ENCODE measurements at places on chromosomes 12 and 14.

DNA sequence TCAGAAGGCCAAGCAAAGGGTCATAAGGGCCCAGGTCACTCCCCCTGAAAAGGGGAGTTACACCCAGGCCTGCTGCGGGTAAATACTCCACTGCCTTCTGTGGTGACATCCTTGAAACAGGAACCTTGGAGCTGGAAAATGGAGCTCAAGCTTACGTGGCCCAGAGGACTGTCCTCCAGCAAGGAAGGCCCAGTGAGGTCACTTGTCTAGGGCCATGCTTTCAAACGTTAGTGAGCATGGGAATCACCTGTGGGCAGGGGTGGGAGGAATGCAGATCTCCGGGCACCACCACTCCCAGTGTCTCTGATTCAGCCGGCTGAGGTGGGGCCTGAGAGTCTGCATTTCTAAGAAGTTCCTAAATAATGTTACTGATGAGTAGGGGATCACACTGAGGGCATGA, 140.5 kb upstream of the CCND2 start:
- no peak for DNase-seq

GRCh38 chr12:45637706-45638105, 91.8 kb upstream of the ARID2 start:
- no peak for DNase-seq

- no peak for DNase-seq
These were observed 341.4 kb downstream of the ADAMTS20 start for GRCh38 chr12:43210485-43211192.

DNA sequence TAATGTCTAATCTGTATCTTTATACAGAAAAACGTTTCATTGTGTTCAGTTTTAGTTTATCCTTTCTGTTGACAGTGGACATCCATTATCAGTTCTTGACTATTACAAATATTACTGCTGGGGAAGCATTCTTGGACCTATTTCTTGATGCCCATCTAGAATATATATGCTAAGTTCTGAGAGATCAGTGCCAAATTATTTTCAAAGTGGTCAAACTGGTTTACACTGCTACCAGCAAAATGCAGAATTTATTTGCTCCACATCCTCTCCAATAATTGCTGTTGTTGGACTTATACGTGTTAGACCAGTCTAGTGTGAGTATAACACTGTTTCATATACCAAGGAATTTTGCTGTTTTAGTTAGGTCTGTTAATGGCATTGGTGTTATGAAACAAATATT, 85.5 kb upstream of the TRAF3 start:
- no peak for DNase-seq

DNA sequence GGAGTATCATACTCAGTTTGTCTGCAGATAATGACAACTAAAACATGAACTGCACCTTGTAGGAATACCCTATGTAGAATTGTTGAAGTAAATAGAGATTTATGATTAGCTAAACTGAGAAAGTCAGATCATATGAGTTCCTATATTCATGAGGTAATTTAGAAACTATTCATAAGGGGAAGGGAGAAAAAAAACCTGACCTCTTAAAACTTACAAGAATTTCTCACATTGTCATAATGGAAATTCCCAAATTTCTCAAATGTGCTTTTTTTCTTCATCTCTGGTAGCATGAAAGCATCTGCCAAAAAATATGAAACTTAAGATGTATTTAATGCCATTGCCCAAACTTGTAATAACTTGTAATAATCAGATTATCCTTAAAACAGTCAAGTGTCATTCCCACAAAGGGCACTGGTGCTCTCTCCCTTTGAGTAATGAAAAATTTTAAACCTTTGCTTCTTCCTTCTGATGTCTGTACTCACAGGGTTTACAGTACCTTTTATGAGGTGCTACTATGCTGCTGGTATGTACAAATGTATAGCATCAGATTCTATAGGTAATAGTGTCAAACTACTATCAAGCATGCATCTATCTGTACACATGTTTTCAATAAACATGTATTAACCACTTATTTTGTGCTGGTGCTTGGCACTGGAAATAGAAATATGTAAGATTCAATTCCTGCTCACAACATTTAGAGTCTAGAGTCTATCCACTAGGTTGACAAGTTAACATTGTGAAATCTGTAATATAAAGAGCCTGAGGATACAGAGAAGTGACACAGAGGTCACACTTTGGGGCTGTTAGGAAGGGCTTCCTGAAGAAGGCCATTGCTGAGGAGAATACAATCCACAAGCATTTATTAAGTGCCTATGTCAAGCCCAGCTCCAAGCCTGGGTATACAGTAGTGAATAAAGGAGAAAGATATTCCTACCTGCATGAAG, 17.4 kb upstream of the DRAM1 start:
- DNase-seq, result no peak

- DNase-seq, result no peak
These were observed 61.1 kb downstream of the WDR20 start for GRCh38 chr14:102200690-102201352.

DNA sequence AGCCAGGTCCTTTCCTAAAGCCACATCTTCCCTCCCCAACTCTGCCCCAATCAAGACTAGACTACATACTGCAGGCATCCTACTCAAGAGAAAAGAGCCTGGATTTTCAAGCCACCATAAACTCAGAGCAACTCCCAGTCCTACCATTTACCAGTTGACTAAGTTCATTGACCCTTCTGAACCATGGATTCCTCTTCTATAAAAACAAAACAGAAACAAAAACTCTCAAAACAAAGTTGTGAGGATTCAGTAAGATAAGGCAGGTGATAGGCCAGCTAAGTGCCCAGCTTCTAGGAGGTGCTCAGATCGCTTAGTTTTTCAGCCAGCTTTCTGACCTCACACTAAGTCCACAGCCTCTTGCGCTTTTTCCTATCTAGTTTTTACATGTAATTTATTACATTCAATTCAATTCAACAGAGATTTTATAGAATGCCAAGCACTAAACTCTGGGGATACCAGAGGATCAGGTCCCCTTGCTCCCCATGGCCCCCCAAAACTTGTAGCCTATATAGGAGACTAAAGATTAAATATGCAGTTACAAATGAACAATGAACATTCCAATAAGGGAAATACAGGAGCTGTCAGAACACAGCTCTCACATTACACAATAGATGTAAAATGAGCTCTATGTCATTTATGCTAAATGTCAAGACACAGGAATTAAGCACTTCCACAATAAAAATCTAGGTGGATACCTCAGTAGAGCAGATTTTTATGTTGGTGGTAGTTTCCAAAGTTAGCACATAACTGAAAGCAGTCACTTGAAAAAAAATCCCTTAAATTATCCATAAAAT, 104.5 kb upstream of the EGLN3 start:
- no peak for DNase-seq

GRCh38 chr12:107657133-107657532, 28.5 kb upstream of the PWP1 start:
- DNase-seq, result no peak

GRCh38 chr12:50542448-50542847, 37.7 kb downstream of the DIP2B start:
- no peak for DNase-seq

GRCh38 chr12:69840727-69841126, 15.7 kb downstream of the MYRFL start:
- no peak for DNase-seq

DNA sequence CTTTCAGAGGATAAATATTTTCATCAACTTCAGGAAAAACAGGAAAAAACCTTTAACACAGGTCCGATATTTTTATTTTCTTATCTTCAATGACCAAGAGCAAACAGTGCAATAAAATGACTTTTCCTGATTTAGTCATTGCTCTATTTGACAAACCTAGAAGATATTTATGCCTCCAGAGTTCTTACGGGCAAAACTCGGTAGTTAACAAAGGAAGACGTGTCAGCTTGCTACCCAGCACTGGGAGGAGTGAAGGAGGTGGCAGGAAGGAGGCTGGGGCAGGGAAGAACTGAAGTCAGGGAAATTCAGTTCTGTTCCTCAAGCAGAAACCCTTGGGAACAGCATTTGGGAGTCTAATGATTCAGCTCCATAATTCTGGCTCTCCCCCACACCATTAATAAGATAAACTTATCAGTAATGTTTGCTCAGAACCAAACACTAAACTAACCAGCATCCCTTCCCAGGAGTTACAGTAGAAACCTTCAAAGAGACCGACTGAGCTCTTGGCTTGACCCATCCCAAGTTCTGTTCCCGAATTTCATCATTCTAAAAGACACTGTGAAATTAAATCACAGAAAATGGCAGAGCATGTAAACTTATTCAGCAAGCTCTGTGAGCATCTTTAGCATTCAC, 163.3 kb downstream of the APAF1 start:
- no peak for DNase-seq

DNA sequence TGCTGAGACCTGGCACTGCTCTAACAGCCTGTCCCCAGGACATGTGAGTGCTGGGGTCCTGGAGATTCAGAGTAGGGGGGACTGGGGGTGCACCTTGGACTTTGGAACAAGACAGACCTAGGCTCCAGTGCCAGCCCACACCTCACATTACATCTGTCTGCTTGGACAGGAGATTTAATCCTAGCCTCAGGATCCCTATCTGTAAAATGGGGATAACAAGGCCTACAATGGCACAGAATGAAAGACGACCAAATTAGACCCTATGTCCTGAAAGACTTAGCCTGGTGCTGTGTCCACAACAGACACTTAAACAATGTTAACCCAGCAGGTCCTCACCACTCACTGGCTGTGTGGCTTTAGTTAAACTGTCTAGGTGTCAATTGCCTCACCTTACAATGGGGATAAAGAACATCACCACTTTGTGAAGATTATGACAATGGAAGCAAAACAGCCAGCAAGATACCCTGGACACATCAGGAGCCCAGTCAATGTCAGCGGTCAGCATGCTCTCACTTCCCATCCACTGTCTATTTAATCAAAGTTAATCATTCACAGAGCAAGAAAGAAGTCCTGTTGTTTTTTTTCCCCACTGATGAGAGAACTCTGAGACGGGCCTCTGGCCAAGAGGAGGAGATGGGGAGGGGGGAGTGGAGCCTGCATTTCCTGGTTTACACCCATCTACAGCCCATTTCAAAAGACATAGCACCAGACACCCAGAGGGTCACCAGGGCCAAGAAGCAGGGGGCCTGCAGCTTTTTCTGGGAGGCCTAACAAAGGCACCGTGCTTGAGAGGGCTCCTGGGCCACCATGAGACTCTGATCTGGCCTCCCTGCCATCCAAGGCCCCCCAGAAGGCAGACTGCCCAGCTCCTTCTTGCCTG, 40.6 kb downstream of the ACTN1 start:
- DNase-seq, result no peak

- DNase-seq, result no peak
These were observed 47.9 kb downstream of the PITPNM2 start for GRCh38 chr12:123102781-123103503.

- DNase-seq, result no peak
These were observed 5.0 kb upstream of the LBHD2 start for GRCh38 chr14:103078860-103079587.

- no peak for DNase-seq
These were observed 171.8 kb upstream of the PARP11 start for GRCh38 chr12:4044736-4045730.

DNA sequence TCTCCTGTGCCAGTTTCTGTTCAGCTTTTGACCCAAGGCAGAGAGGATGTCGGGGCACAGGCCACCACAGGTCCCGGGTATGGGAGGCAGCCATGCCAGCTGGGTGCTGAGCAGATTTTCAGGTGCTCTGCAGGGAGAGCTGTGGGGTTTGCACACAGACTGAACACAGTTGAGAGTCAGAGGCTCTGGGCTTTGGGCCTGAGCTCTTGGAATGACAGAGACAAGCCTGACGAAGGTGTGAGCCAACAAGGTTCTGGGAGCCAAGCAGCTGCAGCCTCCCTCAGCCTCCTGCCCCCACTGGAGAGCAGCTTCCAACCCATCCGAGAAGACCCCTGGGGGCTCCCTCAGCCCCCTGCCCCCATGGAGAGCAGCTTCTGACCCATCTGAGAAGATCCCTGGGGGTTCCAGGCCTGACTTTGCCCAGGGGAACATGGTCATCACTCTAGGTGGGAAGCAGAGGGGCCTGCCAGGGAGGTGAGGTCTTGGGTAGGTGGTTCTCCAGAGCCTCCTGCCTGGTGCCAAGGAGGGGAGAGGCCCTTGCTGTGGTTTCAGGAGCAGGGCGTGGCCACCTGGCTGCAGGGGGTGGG, 13.8 kb downstream of the FBRSL1 start:
- DNase-seq, result no peak

DNA sequence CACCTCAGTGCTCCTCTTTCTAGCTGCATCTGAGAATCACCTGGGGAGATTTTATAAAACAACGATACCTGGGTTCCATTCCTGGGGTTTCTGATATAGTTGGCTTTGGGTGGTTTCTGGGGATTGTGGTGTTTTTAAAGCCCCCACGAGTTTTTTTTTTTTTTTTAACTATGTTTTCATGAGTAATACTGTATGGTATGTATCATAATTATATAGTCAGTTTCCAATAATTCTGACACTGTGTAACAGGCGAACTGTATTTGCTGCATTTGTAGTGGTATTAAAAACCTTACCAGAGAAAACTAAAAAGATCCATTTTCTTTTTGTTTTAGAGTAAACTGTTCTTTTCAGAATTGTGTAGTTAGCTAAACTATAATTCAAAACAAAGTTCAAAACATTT, 84.9 kb downstream of the SRGAP1 start:
- no peak for DNase-seq

- DNase-seq, result no peak
These were observed 187.9 kb upstream of the PLXNC1 start for GRCh38 chr12:93960521-93960920.

GRCh38 chr12:122009741-122010140, 11.9 kb upstream of the BCL7A start:
- DNase-seq, result no peak

DNA sequence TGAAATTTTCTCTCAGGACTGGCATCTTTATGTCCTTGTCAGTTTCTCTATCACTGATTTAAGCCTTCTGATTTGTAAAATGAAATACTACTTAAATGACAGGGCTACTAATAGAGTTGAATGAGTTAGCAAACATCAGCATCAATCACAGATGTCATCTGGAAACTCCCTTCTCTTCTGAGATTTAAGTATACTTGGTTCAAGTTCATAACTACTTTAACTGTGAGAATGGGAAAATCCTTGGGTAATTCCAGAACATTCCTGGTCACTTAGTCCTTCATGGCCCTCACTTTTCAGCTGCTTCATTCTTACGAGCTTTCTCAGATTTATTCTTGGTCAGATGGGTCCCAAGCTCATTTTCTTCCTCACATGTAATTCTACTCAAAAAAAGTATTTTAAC, 1655.3 kb upstream of the FLRT2 start:
- no peak for DNase-seq

GRCh38 chr12:48029491-48030172, 25.4 kb upstream of the COL2A1 start:
- DNase-seq, result no peak

DNA sequence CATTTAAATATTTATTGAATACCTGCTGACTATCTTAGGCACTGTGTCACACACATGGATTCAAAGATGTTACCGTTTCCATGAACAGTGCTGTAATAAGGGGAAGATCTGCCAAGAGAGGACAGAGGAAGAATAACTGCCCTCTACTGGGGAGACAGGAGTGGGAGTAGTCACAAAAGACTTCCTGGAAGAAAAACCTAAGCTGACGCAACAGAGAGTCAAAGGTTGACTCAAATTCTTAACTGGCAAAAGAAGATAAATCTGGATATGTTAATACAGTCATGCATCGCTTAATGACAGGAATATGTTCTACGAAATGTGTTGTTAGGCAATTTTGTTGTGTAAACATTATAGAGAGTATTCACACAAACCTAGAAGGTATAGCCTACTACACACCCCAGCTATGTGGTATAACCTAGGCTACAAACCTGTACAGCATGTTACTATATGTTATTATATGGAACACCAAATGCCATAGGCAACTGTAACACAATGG, 51.5 kb downstream of the DCAF5 start:
- no peak for DNase-seq
